Neural progenitor cell (in vitro differentiated cells): ENCODE measurements at places on chromosomes 5 and 9. TPM values are rescaled to one million over a fixed set of nuclear protein-coding genes. Genes with fewer than 3 reads are reported as not detected.

Gene INSL4
- not detected in 2 replicates for total RNA-seq

Gene KIF12
- 0.56 and 0.59 TPM in 2 replicates for total RNA-seq

Gene NADK2
- 46.1 and 68.2 TPM in 2 replicates for total RNA-seq

Gene SPAAR
- 0.22 TPM in 1 of 2 replicates, not detected in the other for total RNA-seq

Gene KCNT1
- not detected in 2 replicates for total RNA-seq

Gene HBEGF
- 2.4 and 3.4 TPM in 2 replicates for total RNA-seq
